A549 treated with CpdA at 1 μM for 4 hours (cell line): ENCODE measurements at places on chromosomes 4 and X. TPM values are rescaled to one million over a fixed set of nuclear protein-coding genes. Genes with fewer than 3 reads are reported as not detected.

DSPP gene
- not detected in 5 replicates for total RNA-seq

SH3TC1 gene
- total RNA-seq: 7.3 to 9.2 TPM (median 8.8 TPM) in 5 replicates

SPANXN3 gene
- total RNA-seq: not detected in 5 replicates

OPHN1 gene
- total RNA-seq: 0.87 to 1.7 TPM (median 1.4 TPM) in 5 replicates

NPNT gene
- total RNA-seq: 0.14 to 0.55 TPM (median 0.24 TPM) in 5 replicates

SPATA18 gene
- 3.8 to 5.1 TPM (median 4.5 TPM) in 5 replicates for total RNA-seq

IL13RA2 gene
- 0.10 TPM in 1 of 5 replicates, not detected in the others for total RNA-seq

LRIT3 gene
- total RNA-seq: 0.05 to 0.07 TPM (median 0.06 TPM) in 5 replicates

CWH43 gene
- total RNA-seq: not detected in 5 replicates

MAGEA9B gene
- total RNA-seq: not detected in 5 replicates

HERC6 gene
- 2.8 to 6.2 TPM (median 3.2 TPM) in 5 replicates for total RNA-seq

CCDC110 gene
- total RNA-seq: not detected in 5 replicates

SCRG1 gene
- not detected in 5 replicates for total RNA-seq

RASL11B gene
- total RNA-seq: 0.08 to 0.15 TPM (median 0.14 TPM) in 3 of 5 replicates, not detected in the others

MID1IP1 gene
- total RNA-seq: 25.9 to 36.9 TPM (median 35.8 TPM) in 5 replicates

C4orf36 gene
- 0.45 to 1.2 TPM (median 1.0 TPM) in 5 replicates for total RNA-seq

MAB21L2 gene
- not detected in 5 replicates for total RNA-seq

TMSB15C gene
- 0.13 to 0.34 TPM (median 0.26 TPM) in 5 replicates for total RNA-seq

F9 gene
- total RNA-seq: not detected in 5 replicates

VGLL1 gene
- total RNA-seq: not detected in 5 replicates

PAGE1 gene
- 0.11 to 0.24 TPM in 2 of 5 replicates, not detected in the others for total RNA-seq

GLOD5 gene
- total RNA-seq: not detected in 5 replicates

AFAP1 gene
- total RNA-seq: 28.0 to 36.9 TPM (median 33.6 TPM) in 5 replicates

ENPP6 gene
- not detected in 5 replicates for total RNA-seq

ITM2A gene
- total RNA-seq: 0.38 TPM in 1 of 5 replicates, not detected in the others

PPP1R2C gene
- total RNA-seq: not detected in 5 replicates

HTR2C gene
- not detected in 5 replicates for total RNA-seq

BBS12 gene
- total RNA-seq: 2.4 to 3.3 TPM (median 3.0 TPM) in 5 replicates

SSX4 gene
- not detected in 5 replicates for total RNA-seq

HPSE gene
- 1.1 to 1.6 TPM (median 1.3 TPM) in 5 replicates for total RNA-seq

HGFAC gene
- total RNA-seq: 0.09 to 0.55 TPM (median 0.16 TPM) in 5 replicates

STPG2 gene
- total RNA-seq: not detected in 5 replicates

USO1 gene
- 22.9 to 28.9 TPM (median 26.3 TPM) in 5 replicates for total RNA-seq

MAGEB17 gene
- total RNA-seq: 0.03 TPM in 1 of 5 replicates, not detected in the others

DCAF8L2 gene
- total RNA-seq: not detected in 5 replicates

HTRA3 gene
- 14.5 to 20.4 TPM (median 19.1 TPM) in 5 replicates for total RNA-seq

PABPC4L gene
- 0.03 to 0.14 TPM (median 0.10 TPM) in 5 replicates for total RNA-seq

FRG2 gene
- 0.02 to 0.08 TPM in 2 of 5 replicates, not detected in the others for total RNA-seq

SHROOM3 gene
- total RNA-seq: 2.9 to 4.5 TPM (median 4.4 TPM) in 5 replicates

ZBED1 gene
- total RNA-seq: 26.7 to 31.0 TPM (median 28.7 TPM) in 5 replicates
